ENCODE measurements at places on chromosomes 5 and 9.

DNA sequence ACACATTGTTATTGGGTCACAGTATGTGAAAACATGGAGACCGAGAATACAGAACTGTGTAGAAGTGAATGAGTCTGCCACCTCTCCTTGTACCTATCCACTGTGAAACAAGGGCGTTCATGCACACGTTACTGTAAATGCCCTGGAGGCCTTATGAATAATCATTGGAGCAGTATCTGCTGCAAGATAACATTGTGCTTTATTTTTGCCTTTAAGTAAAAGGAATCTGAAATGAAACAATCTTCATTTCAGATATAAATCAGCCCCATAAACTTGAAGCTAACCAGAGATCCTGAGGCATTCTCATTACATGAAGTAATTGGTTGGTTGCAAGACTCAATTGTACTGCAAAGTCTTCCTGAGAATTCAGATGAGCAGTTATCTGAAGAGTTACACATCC, 419.6 kb downstream of the KDM4C start:
- no peak for DNase-seq

DNA sequence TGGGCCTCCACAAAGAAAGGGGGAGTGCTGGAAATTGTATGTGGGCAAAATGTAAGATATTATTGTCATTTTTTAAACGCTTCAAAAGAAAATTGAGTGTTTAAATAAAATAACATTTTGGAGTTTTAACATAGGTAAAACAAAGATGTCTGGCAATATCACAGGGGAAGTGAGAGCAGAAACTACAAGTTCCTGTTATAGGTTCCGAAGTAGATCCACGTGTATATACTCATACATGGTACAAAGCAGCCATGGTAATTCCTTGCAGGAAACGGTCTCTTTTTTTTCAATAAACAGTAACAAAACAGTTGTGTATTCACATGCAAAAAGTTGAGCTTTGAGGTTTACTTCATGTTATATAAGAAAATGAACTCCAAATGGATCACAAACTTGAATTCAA, 78.4 kb downstream of the MTRR start:
- DNase-seq, result no peak

- no peak for DNase-seq
Measured at GRCh38 chr5:113236536-113237288, 198.1 kb downstream of the TSSK1B start.

- DNase-seq, result no peak
Measured at GRCh38 chr5:75457691-75458090, 53.7 kb downstream of the CERT1 start.

GRCh38 chr9:104987743-104988142, 59.8 kb upstream of the ABCA1 start:
- no peak for DNase-seq

- DNase-seq, result no peak
Measured at GRCh38 chr9:70517926-70518610, 103.6 kb upstream of the KLF9 start.

- no peak for DNase-seq
Measured at GRCh38 chr5:134813407-134813806, 32.4 kb upstream of the C5orf24 start.

- DNase-seq, result no peak
Measured at GRCh38 chr9:100186356-100186755, 87.3 kb downstream of the INVS start.

DNA sequence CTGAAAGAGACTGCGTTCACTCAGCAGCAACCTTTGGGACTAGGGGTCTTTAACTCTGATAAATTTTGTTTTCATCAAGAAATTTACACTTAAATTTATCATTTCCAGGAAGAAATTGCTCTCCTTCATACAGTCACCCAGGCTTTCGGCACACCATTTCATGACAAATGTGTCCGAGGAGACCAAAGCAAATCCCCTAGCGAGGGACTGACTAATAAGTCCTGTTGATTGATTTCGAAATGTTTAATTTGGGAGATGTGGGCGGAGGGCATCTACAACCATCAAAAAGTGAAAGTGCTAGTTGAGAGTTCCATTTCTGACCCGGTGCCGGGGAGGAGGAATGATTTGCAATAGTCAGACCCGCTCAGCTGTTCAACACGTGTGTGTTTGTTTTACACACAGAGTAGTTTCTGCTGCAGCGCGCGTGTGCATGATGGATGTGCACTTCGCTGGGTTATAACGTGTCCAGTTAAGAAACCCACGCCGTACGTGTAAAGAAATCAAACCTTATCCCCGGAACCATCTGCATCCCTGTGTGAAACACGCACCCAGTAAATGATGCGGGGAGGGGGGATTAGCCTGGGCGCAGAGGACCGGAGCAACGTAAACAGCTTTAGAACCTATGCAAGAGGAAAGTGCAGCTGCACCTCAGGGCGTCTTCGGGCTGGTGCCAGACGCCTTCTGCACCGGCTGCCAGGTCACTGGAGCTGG, 845 bp upstream of the NR4A3 start:
- DNase-seq, result peak; percentile 24

DNA sequence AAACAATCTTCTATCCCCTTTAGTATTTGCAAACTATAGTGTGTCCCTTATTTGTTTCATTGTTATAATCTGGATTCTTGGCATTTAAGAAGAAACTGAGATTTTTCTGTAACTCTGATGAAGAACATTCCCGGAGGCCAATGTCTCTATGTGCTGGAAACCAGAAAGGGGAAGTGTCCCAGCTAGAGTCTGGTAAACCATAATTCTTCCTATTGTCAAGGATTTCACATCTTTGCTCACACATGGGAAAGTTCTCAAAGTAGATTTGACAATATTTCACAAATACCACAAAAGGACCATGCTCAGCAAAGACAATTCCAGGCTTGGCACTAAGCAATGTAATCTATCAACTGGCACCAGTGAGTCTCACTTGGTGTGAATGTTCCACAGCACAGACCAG, 146.8 kb downstream of the MUSK start:
- DNase-seq, result no peak

DNA sequence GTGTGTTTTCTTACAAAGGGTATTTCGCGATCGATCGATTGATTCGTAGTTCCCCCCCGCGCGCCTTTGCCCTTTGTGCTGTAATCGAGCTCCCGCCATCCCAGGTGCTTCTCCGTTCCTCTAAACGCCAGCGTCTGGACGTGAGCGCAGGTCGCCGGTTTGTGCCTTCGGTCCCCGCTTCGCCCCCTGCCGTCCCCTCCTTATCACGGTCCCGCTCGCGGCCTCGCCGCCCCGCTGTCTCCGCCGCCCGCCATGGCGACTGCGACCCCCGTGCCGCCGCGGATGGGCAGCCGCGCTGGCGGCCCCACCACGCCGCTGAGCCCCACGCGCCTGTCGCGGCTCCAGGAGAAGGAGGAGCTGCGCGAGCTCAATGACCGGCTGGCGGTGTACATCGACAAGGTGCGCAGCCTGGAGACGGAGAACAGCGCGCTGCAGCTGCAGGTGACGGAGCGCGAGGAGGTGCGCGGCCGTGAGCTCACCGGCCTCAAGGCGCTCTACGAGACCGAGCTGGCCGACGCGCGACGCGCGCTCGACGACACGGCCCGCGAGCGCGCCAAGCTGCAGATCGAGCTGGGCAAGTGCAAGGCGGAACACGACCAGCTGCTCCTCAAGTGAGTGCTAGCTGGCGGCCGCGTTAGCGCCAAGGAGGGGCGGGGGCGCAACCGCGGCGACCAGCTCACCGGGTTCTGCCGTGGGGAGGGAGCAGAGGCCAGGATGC, 480 bp downstream of the LMNB1 start:
- peak; percentile 20 for DNase-seq

GRCh38 chr9:17594961-17595360, 16.1 kb downstream of the SH3GL2 start:
- DNase-seq, result no peak

DNA sequence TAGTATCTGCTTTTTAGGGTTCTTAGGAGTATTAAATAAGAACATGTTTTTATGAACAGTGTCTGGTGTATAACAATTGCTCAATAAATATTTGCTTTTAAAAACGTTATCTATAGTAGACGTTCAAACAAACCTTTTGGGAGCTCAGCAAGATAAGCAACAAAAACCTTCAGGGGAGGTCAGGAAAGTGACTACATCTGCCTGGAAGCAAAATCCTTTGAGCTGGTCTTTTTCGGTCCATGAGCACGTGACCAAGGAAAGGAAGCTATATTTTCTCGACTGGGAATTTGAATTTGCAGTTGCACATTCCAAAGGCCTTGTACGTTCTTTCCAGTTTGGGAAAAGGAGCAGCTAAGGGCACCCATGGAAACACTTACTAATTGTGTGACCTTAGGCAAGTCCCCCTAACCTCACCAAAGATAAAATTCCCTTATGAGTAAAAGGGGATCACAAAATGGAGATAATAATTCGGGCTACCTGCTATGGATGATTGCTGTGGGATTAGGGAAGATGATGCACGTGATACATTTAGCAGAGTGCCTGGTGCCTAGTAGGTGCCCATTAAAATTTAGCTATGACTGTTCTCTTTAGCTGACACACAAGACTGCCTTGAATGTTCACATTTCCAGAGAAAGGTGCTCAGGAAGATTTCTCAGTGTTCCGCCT, 45.4 kb downstream of the PTTG1 start:
- no peak for DNase-seq

DNA sequence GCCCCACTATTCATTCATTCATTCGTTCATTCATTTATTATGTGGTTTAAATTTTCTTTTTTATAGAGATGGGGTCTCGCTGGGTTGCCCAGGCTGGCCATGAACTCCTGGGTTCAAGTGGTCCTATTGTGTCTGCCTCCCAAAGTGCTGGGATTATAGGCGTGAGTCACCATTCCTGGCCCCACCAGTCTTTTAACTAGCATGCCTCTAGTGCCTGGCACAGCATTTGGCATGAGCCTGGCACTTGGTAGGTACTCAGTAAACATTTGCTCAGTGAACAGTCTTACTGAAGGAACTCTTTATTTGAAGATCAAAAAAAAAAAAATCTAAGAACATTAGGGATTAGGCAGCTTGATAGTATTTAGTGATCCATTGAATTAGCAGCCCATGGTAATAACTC, 98.1 kb downstream of the KDM4C start:
- no peak for DNase-seq

DNA sequence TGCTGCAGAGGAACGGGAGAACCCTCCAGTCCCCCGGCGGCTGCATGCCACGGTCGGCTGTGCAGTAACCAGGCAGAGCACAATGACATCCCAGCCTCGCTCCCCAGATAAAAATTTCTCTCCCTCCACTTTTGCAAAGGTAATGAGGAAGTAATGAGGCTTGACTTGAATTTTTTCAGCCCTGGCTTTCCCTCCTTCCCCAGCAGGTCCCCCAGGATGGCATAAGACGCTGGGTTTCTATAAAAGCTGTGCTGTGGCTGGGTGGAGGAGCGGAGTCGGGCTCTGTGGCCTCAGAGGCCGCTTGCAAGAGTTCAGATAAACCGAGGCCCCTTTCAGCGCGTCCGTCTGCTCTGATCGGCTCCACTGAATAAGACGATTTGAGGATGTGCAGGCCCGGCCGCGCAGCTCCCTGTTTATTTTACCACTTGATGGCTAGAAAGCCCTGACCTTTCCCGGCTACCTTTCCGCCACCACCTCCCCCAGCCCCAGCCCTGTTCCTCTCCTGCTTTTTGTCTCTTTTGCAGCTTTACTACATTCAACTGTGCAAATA, 351.9 kb upstream of the IRX2 start:
- no peak for DNase-seq

DNA sequence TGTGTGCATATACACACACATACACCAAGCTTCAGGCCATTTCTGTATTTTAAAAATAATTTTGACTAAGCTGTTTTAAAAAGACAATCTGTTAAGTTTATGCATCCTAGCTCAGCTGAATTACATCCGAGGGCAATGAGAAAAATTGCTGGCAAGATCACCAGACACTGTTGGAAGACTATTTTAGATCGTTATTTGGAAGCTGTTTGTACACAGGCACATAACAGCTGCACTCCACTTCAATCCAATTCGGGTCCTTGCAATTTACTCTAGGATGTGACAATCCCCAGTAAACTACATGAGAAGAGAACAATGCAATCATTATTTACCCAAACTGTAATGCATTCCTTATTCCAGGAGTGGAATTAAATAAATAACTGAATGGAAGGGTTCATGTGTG, 79.3 kb upstream of the RASA1 start:
- no peak for DNase-seq

DNA sequence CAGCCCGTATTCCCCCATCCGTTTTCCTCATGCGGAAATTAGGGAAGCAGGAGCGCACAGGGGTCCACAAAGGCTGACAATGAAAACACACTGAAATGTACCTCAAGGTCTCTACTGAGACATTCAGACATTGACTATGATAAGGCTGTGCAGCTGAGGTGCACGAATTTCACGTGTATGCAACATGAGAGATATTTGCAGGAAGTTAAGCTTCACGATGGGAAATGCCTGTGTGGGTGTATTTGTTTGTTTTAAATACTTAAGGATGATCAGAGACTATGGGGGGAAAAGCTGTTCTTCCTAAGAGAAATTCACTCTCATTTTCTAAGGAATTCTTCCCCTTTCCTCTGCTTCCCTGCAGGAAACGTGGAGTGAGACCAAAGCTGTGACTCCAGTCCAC, 2.6 kb upstream of the SPATA31E1 start:
- no peak for DNase-seq

GRCh38 chr9:91658513-91659105, 235.0 kb upstream of the NFIL3 start:
- DNase-seq, result no peak

DNA sequence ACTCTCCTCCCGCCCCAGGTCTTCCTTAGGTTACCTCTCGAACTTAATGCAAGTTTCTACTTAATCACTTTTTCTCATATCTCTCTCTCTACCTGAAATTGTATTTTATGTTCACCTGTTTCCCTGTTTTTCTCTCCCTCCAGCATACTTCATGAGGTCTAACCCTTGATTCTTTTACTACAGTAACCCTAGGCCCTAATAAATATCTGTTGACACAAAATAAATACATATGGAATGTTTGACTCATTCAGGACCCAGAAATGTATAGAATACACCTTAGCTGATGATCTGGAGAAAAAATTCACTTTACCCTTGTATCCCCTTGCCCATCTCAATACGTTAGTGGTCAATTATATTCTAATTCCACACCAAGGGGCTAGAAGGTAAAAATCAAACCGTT, 250.9 kb upstream of the PTGER4 start:
- no peak for DNase-seq

GRCh38 chr9:5629312-5630080, 589 bp downstream of the RIC1 start:
- DNase-seq, result no peak

DNA sequence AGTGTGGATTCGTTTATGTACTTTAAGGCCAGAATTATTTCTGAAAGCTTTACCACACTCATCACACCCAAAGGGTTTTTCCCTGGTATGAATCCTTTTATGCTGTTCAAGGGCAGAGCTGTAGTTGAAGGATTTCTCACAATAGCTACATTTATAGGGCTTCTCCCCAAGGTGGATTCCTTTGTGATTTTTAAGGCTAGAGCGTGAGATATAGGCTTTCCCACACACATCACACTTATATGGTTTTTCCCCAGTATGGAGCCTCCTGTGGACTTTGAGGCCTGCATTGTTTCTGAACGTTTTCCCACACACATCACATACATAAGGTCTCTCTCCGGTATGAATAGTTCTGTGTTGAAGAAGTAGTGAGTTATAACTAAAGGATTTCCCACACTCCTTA, 11.2 kb downstream of the ZFP62 start:
- no peak for DNase-seq

- DNase-seq, result no peak
Measured at GRCh38 chr9:90861826-90862740, 60.5 kb downstream of the SYK start.
